Prostate gland (tissue), 2 donors: ENCODE measurements at places on chromosomes 16 and 17.

DNA sequence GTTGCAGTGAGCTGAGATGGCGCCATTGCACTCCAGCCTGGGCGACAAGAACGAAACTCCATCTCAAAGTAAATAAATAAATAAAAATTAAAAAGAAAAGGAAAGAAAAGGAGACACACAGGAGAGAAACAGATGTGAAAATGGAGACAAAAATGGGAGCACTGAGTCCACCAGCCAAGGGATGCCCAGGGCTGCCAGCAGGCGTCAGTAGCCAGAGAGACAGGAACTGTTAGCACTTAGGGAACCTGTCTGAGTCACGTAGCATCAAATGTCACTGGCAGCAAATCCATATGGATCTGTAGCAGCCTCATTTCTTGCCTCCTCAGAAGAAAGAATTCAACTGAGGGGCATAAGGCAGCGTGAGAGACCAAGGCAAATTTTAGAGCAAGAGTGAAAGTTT is 79.7 kb downstream of the CYLD start:
- no peak for DNase-seq

GRCh38 chr16:1458336-1458976 is 14.1 kb upstream of the CCDC154 start:
- DNase-seq: no peak

GRCh38 chr16:26454102-26454501 is 612.6 kb upstream of the C16orf82 start:
- DNase-seq: no peak

- no peak for DNase-seq
These were observed 818 bp downstream of the DPH1 start for GRCh38 chr17:2030779-2031163.

DNA sequence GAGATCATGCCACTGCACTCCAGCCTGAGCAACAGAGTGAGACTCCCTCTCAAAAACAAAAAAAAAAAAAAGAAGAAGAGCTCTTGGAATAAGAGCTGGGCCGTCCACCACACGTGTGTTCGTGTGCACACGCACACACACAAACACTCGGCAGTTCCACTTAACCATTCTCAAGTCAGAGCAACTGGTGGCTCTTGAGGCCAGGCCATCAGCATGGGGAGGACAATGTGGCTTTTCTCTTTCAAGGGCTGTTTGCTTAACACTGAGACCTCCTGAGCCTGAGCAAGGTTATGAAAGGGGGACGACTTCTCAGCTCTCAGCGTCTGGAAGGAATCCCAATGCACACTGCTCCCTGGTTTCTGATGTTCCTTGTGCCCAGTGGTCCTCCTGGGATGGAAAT is 444.9 kb downstream of the SOX9 start:
- no peak for DNase-seq

DNA sequence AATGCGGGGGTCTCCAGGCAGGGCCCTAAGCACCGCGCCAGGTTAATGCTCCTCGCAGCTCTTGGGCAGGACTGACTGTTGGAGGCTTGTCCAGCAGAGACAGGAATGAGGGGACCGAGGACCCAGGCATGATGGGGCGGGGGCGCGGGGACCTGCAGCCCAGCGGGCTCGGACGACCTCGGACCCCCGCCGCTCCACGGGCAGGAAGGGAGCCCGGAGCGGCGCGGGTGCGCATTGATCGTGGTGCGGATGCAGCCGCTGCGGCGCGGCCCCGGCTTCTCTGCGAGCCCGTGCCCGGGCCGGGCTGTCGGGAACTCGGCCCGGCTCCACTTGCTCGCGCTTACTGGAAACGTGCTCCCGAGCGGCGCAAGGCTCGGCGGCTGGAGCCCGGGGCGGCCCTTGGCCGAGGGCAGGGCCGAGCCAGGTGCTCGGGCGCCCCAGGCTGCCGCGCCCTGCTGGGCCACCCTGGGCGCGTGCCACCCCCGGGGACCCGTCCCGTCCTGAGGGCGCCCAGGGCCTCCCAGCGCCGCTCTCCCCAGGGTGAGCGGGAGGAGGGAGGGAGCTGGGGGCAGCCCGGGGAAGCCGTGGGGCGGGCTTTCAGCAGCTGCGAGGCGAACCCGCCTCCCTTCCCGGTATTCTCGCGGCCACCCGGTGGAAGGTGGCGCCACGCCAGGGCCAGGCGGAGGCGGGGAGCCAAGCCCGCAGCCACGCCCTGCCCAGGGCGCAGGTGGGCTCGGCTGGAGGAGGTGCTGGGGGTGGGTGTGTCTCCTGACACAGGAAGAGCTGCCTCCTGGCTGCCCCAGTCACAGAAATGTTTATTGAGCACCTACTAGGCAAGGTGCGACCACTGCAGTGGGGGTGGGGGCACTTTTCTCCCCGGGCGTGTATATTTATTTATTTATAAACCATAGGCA is 45.9 kb downstream of the SOCS3 start:
- peak; percentile 65 for DNase-seq

DNA sequence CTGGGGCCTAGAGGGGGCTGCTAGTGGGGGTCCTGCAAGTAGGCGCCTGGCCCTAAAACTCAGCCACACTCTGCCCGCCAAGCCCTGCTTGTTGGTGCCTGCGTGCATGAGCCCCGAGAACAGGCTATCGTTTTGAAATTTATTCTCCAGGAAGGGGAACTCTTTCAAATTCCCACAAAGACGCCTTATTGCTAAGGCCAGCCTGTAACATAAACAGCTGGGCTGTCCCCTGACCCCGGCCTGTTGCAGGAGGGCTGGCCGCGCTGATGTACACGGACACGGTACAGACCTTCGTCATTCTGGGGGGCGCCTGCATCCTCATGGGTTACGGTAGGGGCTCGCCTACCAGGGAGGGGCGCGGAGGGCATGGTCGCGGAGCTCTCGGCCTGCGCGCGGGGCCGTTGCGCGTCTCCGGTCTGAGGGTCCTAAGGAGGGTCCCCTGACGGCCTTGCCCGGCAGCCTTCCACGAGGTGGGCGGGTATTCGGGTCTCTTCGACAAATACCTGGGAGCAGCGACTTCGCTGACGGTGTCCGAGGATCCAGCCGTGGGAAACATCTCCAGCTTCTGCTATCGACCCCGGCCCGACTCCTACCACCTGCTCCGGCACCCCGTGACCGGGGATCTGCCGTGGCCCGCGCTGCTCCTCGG is 4.3 kb downstream of the SLC5A2 start:
- no peak for DNase-seq

DNA sequence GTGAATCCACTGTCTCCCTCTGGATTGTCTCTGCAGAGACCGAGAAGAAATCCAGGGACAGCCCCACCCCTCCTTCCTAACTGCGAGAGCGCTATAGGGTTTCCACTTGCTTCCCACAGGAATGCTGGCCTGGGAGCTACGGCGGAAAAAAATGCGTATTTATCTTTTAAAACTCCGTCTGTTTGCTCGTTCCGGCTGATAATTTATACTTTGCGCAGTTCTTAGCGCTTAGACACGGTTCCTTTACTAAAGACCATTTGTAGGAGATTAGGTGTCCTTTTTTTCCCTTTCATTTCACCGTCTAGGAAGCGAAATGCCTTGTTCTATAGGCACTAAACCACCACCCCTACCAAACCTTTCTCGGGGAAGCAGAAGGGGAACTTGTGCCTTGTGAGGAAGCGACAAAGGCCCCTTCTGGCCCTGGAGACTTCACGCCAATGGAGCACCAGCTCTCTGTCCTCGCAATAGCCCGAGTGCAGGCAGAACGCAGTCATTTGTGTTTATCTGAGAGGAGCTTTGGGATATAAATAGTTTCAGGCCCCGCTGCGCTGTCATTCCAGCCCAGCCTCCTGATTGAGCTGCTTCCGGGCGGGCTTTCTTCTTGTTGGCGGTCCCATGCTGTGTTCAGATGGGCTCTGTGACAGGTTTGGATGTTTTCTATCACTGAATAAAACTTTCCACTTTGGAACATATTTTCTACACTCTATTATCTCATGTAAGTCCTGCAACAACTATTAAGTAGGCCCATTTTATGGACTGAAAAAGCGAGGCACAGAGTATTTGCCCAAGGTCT is 791 bp upstream of the SUPT4H1 start:
- DNase-seq: peak; percentile 44

- no peak for DNase-seq
These were observed 143.8 kb upstream of the RPL38 start for GRCh38 chr17:74059479-74060240.

- DNase-seq: no peak
These were observed 87.9 kb downstream of the AIPL1 start for GRCh38 chr17:6346986-6347385.

DNA sequence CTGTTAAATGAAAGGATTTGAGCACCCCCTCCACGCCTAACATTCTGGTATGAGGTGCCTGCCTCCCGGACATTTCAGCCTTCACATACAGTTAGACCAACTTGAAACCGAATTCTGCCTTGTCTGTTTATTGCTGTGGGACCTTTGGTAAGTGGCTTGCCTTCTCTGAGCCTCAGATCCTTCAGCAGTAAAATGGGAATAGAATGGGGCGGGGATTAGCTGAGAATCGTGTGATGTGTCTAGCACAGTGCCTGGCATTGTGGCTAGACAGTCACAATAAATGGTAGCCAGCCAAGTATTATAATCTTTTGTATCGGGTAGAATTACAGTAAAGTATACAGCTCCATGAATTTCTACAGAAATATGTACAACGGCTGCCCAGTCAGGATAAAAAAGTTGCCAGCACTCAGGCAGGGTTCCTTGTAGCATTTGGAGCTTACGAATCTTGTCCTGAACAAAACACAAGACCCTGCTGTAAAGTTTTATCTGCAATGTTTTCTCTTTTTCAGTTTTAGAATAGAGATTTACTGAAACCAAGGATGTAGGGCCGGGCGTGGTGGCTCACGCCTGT is 786 bp downstream of the TMC7 start:
- DNase-seq: no peak

GRCh38 chr16:78005881-78006280 is 16.5 kb upstream of the CLEC3A start:
- DNase-seq: no peak

DNA sequence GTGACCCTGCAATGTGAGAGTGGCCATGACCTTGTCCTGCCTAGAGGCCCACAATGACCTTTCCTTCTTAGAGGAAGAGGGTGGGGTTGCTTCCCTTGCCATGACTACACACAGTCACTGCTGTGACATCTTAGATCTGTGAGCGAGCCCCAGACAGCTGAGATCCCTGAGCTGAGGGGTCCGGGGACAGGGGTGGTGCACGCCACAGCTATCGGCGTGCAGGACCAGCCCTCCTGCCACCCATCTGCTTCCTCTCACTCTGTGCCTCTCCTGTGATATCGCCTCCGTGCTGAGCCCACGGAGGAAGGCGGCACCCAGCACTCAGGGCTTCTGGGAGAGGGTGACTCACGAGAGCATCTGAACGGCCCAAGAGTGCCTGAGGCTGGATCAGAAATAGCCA is 35.2 kb downstream of the KIAA0513 start:
- no peak for DNase-seq

GRCh38 chr16:2925951-2926649 is 14.4 kb downstream of the FLYWCH1 start:
- DNase-seq: no peak

- DNase-seq: no peak
These were observed 27.1 kb downstream of the HOXB1 start for GRCh38 chr17:48503747-48504146.

GRCh38 chr16:14609716-14610115 is 20.3 kb downstream of the PARN start:
- no peak for DNase-seq

- no peak for DNase-seq
These were observed 6.4 kb downstream of the USP22 start for GRCh38 chr17:21036361-21036881.

GRCh38 chr16:2592786-2593185 is 55.0 kb downstream of the PDPK1 start:
- no peak for DNase-seq

GRCh38 chr16:50491516-50491915 is 56.7 kb upstream of the NKD1 start:
- DNase-seq: no peak

GRCh38 chr17:8610558-8610957 is 20.0 kb downstream of the MYH10 start:
- DNase-seq: no peak

- peak; percentile 65 for DNase-seq
These were observed 7.5 kb upstream of the ARMC5 start for GRCh38 chr16:31451681-31452351.

DNA sequence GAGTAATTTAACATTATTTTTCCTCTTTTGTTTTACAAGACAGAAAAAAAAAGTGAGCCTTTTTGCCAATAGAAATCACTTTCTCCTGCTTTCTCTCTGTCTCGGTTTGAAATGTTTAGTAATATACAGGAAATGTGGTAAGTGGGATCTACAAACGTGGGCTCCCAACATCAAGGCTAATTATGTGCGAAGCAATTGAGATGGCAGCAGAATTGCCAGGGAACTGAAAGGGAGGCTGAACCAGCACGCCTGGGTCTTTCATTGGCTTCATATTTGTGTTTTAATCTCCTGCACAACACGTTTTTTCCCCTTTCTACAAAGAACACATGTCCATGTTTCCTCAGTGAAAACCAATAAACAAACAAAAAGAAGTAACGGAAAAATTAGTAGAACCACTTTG is 743.9 kb upstream of the SOX9 start:
- no peak for DNase-seq

GRCh38 chr16:79562166-79562823 is 38.2 kb downstream of the MAF start:
- no peak for DNase-seq

DNA sequence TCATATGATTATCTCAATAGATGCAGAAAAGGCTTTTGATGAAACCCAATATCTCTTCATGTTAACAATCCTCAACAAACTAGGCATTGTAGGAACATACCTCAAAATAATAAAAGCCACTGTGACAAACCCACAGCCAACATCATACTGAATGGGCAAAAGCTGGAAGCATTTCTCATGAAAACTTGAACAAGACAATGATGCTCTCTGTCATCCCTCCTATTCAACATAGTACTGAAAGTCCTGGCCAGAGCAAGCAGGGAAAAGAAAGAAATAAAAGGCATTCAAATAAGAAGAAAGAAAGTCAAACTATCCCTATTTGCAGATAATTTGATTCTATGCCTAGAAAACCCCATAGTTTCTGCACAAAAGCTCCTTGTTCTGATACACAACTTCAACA is 999.2 kb upstream of the GOT2 start:
- no peak for DNase-seq
